Activated T-cell treated with anti-CD3 and anti-CD28 coated beads for 4 hours (primary cell): ENCODE measurements at places on chromosomes 7 and 10.

DNA sequence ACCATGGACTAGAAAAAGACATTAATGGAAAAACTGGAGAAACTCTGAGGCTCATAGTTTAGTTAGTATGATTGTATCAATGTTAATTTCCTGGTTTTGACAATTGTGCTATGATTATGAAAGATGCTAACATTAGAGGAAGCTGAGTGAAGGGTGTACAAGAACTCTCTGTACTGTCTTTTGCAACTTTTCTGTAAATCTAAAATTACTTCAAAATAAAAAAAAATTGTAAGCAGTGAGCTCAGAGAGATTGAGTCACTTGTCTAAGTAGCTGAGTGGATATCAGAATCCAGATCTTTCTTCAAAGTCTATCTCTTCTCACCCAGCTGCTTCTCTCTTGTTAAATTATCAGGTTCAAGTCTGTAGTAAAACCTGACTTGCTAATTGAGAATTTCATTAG, 181.1 kb downstream of the PLCE1 start:
- no peak for DNase-seq

- DNase-seq, result no peak
These were observed 4.9 kb downstream of the C10orf143 start for GRCh38 chr10:130105724-130106123.

DNA sequence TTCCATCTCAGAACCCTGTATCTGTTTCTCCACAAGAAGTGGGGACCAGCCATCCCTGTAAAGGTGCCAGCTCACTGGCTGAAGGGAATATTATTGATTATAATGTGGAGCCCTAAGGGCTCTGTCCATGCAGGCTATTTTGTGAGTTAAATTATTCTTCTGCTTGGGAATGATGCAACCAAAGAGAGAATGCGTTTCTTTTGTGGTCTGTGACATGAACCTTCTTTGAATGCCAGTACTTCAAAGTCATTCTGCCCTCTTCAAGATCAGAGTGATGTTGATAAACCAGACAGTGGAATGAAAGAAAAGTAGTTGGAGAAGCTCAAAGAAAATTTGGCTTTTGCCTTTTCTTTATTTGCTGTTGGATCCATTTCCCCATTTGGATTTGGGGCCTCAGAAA, 995.2 kb downstream of the KCNMA1 start:
- no peak for DNase-seq

DNA sequence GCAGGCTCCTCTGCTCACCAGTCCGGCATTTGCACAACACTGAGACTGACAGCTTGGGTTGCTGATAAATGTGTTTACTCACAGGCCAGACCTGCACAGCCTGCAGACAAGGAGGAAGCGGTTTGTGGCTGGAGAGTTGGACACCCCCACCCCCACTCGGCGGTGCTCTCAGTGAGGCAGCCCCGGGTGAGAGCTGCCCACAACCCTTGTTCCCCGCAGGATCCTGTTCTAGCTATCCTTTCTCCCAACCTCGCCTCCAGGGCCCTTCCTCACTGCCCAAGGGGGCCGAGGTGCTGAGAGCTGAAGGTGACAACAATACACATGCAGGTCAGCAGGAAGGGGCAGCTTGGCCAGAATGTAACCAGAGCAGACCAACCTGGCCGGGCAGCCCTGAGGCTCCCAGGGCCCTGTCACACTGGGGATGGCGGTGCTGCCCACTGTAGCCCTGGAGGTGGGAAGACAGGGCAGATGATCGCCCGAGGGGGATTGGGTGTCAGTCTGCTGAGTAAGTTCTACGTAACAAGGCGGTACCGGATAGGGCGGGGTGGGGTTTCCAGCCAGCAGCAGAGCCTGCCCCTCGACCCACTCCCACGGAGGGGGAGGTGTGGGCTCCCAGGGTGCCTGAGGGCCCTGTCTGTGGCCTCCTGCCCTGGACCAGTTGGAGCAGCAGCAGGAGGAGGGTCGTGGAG, 2.1 kb upstream of the ADAM8 start:
- no peak for DNase-seq

DNA sequence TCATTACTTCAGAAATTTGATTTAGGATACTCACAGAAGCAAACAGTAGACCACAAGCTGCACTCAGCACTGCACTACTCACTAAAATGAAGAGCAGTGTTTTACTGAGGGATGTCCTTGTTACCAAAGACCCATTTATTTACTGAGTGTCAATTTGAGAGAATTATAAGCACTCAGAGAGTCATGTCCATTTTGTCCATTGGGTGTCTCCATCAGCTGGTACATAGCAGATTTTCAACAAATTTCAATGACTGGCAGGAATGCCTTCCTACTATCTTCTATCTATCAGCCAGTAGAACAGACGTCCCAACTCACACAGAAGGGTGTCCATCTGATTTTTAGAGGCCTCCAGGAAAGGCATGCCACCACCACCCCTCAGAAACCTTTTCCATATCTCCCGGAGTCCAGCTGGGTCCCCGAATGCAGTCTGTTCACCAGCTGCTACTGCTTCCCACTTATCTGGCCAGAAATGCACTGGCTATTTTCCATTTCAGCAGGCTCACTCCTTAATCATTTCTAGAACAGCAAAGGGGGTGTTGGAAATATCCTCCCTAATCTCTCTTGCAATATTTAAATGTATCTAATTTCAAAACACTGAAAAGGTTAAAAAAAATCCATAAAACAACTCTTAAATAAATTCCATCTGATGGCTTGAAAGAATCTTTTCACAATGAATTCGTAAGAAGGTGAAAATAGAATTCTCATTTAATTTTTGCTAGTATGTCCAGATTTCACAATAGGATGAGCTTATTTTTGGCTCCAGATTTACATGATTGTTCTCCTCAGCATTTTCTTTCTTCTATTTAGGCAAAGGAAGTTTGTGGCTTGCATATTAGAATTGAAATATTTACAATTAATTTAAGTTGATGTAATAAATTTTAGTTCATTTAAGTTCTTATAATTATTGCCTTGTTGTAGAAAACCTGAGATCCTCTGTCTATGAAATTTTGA, 1164.0 kb upstream of the CELF2 start:
- no peak for DNase-seq

DNA sequence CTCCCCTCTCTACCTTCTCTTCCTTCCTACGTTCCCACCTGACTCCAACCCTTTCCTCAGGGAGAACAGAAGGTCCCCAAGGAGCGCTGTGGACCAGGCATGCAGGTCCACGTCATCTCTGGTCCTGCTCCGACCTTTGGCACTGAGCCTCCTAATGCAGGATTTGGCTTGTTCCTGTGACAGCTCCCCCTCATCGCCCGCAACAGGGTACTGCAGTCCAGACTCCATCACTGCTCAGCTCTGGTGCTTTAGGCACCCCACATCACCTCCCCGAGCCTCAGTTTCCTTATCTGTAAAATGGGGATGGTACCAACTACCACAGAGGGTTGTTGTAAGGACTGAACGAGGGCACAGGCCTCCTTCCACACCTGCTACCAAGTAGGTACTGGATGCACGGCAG, 54.6 kb downstream of the FHIP2A start:
- no peak for DNase-seq

DNA sequence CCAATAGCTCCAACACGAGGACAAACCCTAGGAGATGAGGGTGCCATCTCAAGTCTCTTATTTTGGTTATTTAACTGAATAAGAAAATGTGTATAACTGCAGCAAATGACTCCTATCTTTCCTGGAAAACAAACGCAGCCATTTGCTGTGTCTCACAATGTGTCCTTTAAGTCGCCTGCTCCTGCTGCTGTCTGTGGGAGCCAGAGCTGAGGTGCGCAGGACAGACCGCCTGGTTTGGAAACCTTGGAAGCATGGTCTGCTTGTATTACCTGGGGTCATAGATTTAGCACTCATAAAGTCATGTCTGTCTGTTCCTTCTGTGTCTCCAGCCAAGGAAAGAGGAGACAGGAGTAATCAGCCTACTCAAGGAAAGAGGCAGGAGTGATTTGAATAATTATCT, 760.2 kb downstream of the GRID1 start:
- DNase-seq, result no peak

GRCh38 chr7:106050746-106051117, 61.4 kb downstream of the SYPL1 start:
- DNase-seq, result no peak
